ENCODE measurements at places on chromosomes 13 and 19.

DNA sequence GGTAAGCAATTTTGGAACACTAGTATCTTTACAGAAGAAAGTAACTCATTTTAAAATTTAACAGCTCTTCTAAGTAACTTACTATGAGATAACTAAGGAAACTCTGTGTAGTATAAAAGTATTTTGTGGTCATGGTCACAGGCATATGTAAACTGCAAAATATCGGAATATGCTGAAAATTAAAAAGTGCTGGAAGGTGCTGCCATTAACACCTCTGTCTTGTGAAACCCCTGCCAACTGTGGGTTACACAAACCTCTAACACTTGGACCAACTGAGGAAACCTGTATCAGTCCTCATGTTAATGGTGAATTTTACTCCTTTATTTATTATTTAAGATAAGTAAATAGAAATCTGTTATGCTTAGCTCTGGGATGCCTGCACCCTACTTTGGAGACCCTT is 206.7 kb downstream of the LACC1 start:
- DNase-seq = no peak

GRCh38 chr13:96849091-96849490 is 145.2 kb downstream of the OXGR1 start:
- no peak for DNase-seq

- DNase-seq = no peak
Measured at GRCh38 chr13:77874406-77874805, 44.2 kb downstream of the EDNRB start.

DNA sequence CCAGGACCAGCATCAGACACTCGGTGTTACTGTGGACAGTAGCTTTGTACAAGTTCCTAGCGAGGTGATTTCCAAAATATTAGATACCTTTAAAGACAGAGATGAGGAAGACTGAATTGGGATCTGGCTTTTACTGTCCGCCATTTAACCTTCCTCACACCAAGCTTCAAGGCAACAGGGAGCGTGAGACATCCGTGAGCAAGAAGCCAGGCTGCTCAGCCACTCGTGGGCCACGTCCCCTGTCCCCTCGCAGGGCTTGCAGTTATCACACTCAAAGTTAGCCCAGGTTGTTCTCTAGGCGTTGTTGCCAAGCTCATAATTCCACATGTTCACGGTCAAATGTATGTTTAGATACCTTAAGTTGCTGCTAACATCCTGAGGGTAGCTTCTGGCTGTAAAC is 102.9 kb downstream of the COL4A2 start:
- no peak for DNase-seq

GRCh38 chr13:100657881-100658315 is 16.7 kb downstream of the TMTC4 start:
- peak; percentile 40 for DNase-seq

DNA sequence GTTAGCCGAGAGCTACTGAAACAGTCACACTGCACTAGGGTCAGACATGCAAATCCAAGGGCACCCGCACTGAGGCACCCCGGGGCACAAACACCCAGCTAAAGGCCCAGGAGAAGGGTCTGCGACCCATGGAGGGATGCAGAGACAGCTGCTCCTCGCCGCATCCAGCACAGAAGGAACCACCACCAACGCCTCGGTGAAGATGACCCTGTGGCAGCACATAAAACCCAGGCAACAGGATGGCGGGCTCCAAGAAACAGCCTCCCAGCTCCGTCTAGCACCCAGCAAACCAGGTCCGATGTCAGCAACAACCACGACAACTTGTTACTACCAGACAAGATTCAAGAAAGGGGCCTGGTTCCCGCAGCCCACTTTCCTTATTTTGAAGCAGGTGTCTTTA is 82.1 kb downstream of the STK24 start:
- peak; percentile 98 for DNase-seq

DNA sequence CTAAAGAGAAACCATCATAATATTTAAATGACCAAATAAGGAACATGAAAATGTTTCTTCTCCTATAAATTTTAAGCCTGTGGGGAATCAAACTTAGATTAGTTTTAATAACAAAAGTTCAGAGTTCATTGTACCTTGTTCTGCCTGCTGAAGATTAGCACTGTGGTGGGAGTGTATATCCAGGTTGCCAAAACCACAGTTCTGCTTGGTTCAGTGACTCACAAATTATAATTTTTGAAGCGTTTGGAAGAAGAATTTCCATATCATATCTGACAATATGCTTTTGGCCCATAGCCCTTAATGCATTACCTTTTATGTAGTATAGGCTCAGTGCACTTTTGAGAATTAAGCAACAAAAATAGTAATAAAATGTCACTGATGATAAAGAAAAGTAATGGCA is 545.2 kb downstream of the GPC6 start:
- DNase-seq = peak; percentile 11

DNA sequence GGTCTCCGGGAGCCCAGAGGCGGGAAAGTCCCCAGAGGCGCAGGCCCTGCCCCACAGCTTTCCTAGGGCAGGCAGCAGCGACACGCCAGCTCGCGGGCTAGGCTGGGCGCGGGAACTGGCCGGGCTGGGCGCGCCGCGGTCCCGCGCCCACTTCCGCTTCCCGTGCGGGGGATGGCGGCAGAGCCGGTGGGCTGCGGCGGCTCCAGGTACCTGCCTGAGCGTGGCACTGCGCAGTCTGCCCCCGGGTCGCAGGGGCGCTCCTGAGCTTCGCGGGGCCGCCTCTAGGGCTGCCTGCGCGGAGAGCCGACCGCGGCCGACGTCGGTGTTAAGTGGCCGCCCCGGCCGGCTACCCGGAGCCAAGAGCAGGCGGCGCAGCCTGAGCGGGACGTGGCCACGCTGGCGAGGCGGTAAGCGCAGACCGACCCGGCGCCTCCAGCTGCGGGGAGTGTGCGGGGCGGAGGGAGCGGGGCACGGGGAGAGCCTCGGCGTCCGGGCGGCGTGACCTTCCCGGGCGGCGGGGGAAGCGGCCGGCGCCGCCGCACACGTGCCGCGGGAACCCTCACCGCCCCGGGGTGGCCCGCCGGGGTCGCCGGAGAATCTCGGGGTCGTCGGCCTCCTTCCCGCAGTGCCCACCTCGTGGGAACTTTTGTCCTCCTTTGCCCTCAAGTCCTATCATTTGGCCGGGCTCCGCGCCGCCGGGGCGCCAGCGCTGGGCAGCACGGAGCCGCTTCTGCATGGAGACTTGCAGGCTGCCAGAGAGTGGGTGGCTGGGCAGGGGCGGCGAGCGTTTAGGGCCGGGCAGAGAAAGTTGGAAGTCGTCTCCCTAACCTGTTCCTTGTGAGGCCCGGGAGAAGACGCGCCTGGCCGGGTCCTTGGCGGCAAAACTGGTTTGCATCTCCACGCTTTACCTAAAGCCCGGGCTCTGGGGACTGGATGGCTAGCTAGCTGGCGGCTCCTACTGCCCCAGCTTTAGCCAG is 31.4 kb upstream of the MPHOSPH8 start:
- peak; percentile 46 for DNase-seq

DNA sequence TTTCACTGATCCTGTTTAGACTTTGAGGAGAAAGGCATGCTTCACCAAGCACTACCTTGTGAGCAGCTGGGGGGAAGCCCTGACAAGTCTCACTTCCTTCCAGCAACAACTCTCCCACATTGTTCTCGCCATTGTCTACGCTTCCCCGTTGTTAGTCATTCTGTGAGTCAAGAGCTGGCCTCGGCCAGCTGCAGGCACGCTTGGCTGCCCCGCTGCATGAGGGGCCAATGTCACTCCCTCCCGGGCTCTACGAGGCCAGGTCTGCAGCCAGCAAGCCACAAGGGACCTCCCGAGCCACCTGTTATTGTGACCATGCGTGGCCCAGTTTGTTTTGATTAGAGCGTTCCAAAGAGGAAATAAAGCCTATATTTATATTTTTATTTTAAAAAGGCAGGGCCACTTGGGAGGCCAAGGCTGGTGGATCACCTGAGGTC is 220.9 kb downstream of the FOXO1 start:
- DNase-seq = no peak

DNA sequence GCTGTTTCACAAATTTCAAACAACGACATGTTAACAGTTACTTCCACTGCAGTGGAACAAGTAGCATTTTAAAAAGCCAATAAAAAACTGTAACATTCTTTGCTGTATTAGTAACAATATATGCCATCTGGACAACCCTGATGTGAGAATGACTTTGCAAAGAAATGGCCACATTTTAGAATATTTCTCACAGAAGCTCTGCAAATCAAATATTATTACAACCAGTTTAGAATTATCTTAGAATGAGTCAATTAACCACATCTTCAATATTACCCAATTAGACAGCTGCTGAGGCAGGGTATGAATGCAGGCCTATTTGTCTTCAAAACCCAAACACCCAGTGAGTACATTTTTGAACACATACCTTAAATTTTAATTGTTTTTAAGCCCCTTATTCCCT is 3.2 kb downstream of the ZNF699 start:
- no peak for DNase-seq

GRCh38 chr13:49304763-49305700 is 57.3 kb downstream of the CDADC1 start:
- DNase-seq = no peak

DNA sequence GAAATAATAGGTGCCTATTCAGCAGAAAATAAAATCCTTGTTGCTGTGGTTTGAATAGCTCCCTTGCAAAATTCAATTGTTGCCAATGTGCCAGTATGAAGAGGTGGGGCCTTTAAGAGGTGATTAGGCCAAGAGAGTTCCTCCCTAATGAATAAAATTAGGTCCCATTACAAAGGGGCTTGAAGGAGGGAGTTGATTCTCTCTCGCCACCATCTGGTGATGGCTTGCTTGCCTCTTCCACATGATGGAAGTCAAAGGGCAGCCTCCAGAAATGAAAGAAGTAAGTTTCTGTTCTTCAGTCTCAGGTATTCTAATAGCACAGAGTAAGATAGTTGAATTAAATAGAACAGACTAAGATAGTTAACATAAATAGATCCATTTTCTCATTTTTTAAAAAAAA is 3.0 kb upstream of the EEF1AKMT1 start:
- no peak for DNase-seq

DNA sequence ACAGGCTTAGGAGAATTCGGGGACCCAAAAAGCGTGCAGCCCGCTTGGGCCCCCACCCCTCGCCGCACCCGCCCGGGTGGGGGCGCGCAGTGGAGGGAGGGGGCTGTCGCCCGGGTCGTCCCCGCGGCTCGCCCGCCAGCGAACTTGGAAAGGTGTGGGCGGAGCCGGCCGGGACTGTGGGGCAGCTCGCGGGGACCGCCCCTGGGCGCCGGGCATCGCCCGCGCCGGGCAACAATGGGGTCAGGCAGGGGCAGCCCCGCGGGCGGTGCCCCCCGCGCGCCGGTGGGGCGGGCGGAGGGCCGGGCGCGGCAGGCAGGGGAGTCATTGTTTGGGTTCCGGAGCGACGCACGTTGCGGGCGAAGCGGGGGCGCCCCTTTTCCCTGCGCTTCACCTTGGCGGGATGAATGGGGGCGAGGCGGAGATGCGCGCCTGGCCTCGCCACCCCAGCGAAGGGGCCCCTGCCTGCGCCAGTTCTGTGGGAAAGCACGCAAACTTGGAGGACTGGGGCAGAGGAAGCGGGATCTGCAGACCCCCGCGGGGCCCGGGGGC is 647 bp upstream of the KLF12 start:
- DNase-seq = peak; percentile 74

DNA sequence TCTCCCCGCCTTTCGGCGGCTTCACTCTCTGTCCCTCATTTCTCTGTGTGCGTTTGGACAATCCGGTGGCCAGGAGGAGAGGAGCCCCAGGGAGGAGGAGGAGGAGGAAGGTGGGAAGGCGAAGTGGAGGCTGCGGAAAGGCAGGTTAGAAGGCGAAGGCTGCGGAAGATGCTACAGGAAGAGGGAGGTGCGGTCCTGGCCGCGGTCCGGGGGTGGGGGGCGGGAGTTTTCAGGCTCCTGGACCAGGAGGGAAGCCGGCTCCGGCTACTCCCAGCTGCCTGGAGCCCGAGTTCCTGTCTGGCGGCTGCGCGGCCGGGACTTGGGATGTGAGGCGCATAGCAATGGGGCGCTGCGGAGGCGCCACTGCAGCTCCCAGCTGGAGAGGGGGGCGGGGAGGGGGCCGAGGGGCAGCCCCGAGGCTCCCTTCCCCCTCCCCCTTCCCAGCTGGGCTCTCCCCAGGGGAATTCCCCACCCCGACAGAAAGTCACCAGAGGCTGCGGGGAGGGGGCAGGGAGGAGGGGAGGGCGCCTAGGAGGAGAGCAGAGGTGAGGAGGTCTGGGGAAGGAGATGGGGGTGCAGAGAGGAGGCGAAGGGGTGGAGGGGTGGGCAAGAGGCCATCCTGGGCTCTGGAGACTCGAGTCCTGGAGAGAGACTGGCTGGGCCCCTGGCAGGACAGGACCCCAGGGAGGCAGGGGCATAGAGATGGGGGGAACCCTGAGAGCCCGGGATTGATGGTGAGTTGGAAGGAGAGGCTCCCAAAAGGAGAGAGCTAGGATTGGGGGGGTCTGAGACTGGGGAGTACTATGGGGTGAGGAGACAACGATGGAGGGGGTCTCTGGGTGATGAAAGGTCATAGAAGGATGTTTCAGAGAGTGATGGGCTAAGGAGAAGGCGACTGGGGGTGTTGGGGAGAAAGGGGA is 2.0 kb downstream of the LRRC4B start:
- no peak for DNase-seq

GRCh38 chr13:26509491-26509890 is 48.0 kb upstream of the WASF3 start:
- no peak for DNase-seq

GRCh38 chr19:55546011-55546410 is 668 bp upstream of the SBK3 start:
- DNase-seq = no peak

DNA sequence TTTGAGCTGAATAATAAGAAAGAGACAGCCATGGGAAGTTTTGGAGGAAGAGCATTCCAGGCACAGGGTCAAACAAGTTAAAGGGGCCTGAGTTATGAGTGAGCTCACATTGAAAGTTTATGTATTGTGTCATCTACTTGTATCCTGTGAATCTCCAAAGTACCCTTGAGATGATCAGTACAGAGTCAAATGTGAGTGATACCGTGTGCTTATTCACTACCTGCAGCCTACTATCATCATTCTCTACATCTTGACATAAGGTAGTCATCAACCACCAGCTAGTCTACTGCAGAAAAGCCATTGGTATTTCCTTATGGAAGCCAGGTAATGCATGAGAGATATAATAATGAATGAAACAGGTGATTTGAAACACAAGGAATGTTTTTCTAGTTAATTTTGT is 3.0 kb upstream of the KCTD12 start:
- no peak for DNase-seq
